NCI-H1694 (cell line): ENCODE measurements at places on chromosomes 2 and 18.

DNA sequence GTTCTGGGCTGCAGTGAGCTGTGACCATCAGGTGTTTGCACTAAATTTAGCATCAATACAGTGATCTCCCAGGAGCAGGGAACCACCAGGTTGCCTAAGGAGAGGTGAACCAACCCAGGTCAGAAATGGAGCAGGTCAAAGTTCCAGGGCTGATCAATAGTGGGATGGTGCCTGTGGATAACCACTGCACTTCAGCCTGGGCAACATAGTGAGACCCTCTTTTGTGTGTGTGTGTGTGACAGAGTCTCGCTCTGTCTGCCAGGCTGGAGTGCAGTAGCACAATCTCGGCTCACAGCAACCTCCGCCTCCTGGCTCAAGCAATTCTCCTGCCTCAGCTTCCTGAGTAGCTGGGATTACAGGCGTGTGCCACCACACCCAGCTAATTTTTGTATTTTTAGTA lies 163.7 kb upstream of the SERTAD2 start:
- no peak for DNase-seq

GRCh38 chr2:165070076-165070475 lies 114.8 kb upstream of the SLC38A11 start:
- DNase-seq, result no peak

- DNase-seq, result no peak
These were observed 73.4 kb downstream of the SLC66A3 start for GRCh38 chr2:11228692-11229091.

DNA sequence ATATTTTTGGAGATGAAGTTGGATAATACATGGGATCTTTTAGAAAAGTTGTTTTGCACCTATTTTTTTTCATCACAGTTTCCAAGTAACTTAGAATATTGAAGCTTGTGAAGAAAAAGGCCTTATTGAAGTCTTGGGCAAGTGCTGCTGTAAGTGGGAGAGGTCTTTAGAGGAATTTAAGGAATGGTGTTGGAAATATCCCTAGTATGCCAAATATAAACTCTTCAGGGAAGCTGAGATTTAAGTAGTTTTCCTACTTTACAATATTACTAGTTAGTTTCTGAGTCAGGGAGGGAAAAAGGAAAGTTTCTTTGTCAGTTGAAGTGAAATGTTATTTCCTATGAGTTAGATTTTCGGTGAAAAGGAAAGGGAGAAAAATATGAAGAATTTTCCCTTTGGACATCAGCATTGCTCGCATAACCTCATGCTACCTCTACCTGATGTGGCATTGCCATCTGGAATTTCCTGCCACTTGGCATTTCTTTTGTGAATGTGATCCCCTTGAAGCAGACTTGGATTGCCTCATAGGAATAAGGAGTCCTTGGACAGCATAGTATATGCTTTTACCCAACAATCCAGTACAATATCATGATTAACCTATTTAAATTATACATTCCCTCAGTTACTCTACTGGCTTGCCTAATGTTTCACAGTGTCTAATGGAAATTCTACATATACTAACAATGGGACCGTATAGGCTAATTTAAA lies 12.1 kb downstream of the PLEKHH2 start:
- no peak for DNase-seq

- DNase-seq, result no peak
These were observed 2.8 kb upstream of the INPP4A start for GRCh38 chr2:98441706-98442450.

GRCh38 chr18:50558948-50559751 lies 737 bp upstream of the MAPK4 start:
- DNase-seq, result no peak

DNA sequence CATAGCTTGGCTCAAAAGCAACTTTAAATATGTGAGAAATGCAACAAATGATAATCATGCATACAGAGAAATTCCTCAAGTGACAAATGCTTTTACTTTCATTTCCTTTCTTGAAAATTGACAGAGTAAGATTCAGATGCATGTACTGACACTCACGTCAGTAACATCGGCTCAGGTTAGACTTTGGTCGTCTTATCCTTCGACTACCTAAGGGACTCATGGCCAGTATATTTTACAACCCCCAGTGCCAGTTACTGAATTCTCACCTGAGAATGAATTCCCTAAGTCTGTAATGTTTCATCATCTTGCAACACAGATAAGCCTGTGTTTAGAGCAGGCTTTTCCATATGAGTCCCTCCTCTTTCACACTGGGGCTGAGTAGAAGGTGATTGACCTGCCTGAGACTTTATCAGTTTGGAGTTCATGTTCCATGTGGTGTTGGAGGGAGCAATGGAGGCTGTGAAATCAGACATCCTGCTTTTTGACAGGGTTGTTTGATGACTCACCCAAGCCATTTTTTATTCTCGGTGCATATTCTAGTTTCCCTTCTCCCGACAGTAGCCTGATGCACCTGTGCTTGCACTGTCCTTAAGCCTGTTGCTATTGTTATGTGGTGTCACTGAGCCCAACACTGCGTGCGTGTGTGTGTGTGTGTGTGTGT lies 30.5 kb upstream of the ATP8B1 start:
- DNase-seq, result no peak

GRCh38 chr18:51125976-51126375 lies 71.5 kb downstream of the MEX3C start:
- DNase-seq, result no peak

DNA sequence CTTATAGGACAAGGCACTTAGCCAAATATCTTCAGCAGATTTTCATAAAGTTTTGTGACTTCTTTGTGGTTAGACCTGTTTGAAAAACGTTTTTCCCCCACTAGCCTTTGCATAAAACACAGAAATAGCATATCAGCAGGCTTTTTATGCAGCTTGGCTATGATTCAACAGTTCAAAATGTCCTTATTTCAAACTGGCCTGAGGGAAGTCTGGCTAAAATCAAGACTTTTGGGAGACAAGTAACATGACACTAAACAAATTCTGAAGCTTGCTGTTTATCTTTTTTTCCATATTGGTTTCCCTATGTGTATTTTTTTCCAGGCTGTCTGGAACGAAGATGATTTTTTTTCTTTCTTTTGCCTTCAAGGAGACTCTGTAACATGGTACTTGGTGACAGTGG lies 95.1 kb upstream of the L3MBTL4 start:
- DNase-seq, result no peak

- DNase-seq, result no peak
These were observed 750.5 kb downstream of the CPS1 start for GRCh38 chr2:211306929-211307328.

GRCh38 chr2:147076634-147077033 lies 768.2 kb upstream of the ACVR2A start:
- no peak for DNase-seq

DNA sequence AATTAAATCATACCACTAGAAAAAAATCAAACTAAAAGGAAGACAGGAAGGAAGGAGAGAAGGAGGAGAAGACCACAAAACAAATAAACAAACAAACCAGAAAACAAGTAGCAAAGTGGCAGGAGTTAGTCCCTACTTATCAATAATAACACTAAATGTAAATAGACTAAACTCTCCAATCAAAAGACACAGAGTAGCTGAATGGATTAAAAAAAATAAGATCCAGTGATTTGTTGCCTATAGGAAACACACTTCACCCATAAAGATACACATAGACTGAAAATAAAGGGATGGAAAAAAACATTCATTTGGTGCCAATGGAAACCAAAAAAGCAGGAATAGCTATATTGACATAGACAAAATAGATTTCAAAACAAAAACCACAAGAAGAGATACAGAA lies 23.4 kb upstream of the BAZ2B start:
- no peak for DNase-seq

DNA sequence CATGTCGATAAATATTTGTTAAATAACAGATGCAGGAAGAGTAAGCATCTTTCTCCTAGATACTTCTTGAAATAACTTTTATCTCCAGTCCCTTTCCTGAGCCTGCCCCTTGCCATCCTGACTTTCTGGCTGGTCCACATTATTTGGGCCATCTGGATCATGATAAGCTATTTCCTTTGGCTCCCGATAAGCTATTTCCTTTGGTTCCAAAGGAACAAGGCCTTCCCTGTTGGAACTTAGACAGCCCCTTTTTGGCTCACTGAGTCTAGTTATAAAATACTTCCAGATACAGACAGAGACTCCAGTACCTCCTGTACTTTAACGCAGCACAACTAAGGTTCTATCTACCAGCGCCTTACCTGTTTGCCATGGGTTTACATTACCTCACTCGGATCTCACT lies 205.3 kb upstream of the CCDC150 start:
- no peak for DNase-seq

DNA sequence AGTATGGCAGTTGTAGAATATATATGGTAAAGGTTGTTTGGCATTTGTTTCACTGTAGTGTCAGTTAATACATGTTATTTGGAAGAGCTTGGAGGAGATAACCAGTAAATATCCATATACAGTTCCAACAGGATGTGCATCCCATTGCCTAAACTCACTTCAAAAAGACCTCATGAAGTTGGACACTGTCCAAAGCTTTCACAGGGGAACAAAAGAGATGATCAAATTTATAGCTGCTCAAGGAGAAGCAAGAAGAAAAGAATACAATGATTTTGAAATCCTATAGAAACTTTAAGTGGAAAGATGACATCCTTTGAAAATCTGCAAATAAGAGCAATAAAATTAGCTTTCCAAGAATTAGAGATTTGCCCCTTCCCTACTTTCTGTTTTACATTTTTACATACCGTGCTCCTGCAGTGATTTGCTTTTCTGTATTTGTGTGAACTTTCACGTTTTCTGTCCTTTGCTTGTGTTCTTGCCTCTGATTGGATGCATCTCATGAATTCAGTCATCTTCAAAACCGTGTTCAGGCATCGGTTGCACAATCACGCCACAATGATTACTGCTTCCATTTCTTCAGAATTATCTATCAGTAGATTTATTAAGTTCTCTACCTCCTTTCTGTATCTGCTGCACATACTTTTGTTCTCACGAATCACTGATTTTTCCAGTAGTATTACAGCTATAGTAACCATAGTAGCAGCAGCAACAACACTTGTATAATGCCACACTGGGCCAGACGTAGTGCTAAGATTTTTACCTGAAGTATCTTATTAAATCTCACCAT lies 83.8 kb downstream of the PARD3B start:
- no peak for DNase-seq

GRCh38 chr2:230816735-230817134 lies 48.0 kb upstream of the ITM2C start:
- DNase-seq, result no peak
